ENCODE measurements at places on chromosomes 5 and 9. TPM values are rescaled to one million over a fixed set of nuclear protein-coding genes. Genes with fewer than 3 reads are reported as not detected.

DNA sequence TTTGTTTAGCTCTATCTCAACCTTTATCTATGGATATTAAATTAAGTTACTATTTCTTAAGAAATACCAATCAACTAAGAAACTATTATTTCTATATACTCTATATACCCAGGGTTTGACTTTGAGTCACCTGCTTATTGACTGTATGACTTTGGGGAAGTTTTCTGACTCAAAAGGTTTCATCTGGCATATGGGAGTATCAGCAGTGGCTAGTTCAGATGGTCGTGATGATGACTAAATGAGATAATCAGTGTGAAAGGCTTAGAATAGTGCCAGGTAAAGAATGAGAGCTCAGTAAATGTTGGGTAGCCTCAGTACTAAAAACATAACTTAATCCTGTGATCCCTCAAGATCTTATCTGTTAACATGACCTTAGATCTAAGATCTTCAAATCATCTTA lies 179.7 kb upstream of the ISL1 start:
- no peaks in the 10 kb centered on the region for H3K36me3 ChIP-seq
- no peak overlapping the region for H3K4me3 ChIP-seq
- DNase-seq, result no peak
- 0 out of 2 replicates have a peak, but pooled peaks cover 2% of the 10 kb centered on the region for H3K27me3 ChIP-seq

- H3K27me3 ChIP-seq, result no peaks in the 10 kb centered on the region
- no peaks in the 10 kb centered on the region for H3K36me3 ChIP-seq
- H3K4me3 ChIP-seq, result no peak overlapping the region
- no peak overlapping the region for H3K27ac ChIP-seq
- DNase-seq, result no peak
Measured at GRCh38 chr5:173237143-173237874, 2.3 kb upstream of the NKX2-5 start.

GRCh38 chr5:12357626-12358025 lies 453.4 kb upstream of the CTNND2 start:
- DNase-seq, result no peak
- H3K27ac ChIP-seq, result no peak overlapping the region
- no peak overlapping the region for H3K4me3 ChIP-seq
- H3K36me3 ChIP-seq, result no peaks in the 10 kb centered on the region

- peaks cover 37% of the 10 kb centered on the region for H3K4me1 ChIP-seq
- H3K27ac ChIP-seq, result peak overlapping the region; percentile 14
- DNase-seq, result no peak
- no peak overlapping the region for H3K4me3 ChIP-seq
- H3K36me3 ChIP-seq, result peaks cover 42% of the 10 kb centered on the region
- H3K27me3 ChIP-seq, result no peaks in the 10 kb centered on the region
Measured at GRCh38 chr5:143140492-143141203, 262.8 kb downstream of the NR3C1 start.

DNA sequence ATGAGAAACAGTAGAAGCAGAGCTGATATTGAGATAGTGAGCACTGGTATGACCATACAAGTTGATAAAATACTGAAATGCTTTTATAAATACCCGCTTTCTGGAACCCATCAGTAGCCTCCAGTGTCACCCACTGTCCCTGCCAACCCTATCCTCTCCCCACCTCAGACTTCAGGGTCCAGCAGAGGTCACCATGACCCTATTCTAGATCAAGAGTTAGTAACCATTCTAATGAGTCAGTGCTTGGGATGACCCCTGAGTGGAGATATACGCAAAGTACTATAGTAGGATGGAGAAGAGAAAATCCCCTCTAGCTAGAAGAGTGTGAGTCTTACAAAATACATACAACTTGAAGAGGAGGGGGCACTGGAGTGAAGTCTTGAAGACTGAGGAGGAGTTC lies 297.9 kb upstream of the BRINP1 start:
- H3K4me3 ChIP-seq, result no peak overlapping the region
- DNase-seq, result no peak
- H3K4me1 ChIP-seq, result no peaks in the 10 kb centered on the region

DNA sequence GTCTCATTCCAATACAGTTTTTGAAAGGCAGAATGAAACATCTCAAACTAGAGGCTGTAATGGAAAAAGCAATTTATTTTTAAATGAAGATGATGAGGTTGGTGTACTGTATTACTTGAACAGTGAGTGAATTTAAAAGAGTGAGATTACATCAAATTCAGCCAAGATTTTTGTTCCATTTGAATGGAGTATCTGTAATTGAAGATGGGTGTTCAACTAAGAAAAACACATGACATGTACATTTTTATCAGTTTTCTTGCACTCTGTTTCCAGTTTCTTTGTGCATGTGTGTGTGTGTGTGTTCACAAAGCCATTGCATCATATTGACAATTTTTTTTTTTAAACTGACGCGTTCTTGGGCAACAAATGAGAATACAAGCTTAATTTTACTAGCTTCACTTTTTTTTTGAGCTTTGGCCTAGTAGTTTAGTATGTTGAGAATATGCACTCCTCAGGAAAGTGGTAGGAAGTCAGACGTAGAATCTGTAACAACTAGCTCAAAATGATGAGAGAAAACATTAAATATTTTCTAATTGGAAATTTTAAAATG lies 243.5 kb downstream of the MAST4 start:
- H3K36me3 ChIP-seq, result no peaks in the 10 kb centered on the region
- H3K4me1 ChIP-seq, result peaks cover 20% of the 10 kb centered on the region
- H3K27me3 ChIP-seq, result no peaks in the 10 kb centered on the region
- no peak overlapping the region for H3K4me3 ChIP-seq
- DNase-seq, result no peak

- H3K27me3 ChIP-seq, result no peaks in the 10 kb centered on the region
- no peak overlapping the region for H3K4me3 ChIP-seq
- H3K36me3 ChIP-seq, result peaks cover 11% of the 10 kb centered on the region
- no peak overlapping the region for H3K27ac ChIP-seq
Measured at GRCh38 chr5:126852841-126853271, 75.9 kb downstream of the LMNB1 start.

DNA sequence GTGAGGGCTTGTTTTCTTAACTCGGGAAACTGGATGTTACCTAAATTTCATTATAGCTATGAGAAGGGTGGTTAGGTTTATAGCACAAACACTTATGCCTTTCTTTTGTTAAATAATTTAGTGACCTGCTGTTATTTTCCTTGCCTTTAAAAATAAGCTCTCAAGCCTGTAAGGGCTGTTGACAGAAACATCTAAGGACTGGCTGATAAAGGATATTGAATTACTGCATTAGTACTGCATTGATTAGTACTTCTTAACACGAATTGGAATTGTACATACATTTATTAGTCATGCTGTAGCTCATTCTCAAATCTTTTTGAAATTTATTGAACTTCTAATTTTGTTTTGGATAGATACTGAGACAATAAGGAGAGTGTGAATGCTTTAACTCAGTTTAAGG lies 85.1 kb upstream of the DHFR start:
- peaks cover 10% of the 10 kb centered on the region for H3K36me3 ChIP-seq
- H3K27me3 ChIP-seq, result no peaks in the 10 kb centered on the region
- no peak overlapping the region for H3K4me3 ChIP-seq
- H3K4me1 ChIP-seq, result no peaks in the 10 kb centered on the region

AMBP gene
- not detected for total RNA-seq

ARID3C gene
- 0.48 TPM for total RNA-seq

TMEM215 gene
- not detected for total RNA-seq

SLC34A1 gene
- not detected for total RNA-seq

SLC34A3 gene
- not detected for total RNA-seq

CA9 gene
- 26.8 TPM for total RNA-seq
